ENCODE measurements at places on chromosomes 12 and 14.

DNA sequence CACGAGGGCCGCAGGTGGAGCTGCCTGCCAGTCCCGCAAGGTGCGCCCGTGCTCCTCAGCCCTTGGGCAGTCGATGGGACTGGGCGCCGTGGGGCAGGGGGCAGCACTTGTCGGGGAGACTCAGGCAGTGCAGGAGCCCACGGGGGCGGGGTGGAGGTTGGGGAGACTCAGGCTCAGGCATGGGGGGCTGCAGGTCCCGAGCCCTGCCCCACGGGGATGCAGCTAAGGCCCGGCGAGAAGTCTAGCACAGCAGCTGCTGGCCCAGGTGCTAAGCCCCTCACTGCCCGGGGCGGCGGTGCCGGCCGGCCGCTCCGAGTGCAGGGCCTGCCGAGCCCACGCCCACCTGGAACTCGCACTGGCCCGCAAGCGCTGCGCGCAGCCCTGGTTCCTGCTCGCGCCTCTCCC is 39.2 kb upstream of the P2RX7 start:
- peak; percentile 28 for DNase-seq

DNA sequence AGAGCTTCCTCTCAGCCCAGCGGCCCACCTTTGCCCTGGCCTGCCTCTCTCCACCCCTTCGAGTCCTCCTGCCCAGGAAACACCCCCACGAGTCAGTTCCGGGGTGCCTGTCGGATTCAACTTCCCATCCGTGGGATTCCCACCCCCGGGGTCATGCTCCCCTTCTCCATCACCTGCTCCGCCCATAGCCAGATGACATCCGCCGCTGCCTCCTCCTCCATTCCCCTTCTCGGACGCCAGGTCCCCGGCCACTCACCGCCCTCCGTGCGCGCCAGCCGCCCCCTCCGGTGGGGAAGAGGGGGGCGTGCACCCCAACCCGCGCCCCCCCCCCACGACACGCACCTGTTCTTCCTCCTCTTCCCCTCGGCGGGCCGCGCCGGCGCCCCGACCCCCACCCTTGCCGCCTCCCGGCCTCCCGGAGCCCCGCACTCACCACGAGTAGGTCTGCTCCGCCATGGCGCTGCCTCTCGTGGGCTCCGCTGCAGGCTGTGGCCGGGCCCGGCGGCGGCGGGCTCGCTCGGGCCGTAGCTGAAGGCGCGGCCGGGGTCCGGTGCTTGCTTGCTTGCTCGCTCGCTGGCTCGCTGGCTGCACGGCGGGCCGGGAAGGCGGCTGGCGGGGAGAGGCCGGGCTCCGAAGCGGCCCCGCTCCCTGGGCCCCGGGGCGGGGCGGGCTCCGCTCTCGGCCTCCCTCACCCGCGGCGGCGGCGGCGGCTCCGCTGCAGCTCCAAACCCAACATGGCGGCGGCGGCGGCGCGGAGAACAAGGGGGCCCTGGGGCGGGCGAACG is 554 bp downstream of the SPPL3 start:
- DNase-seq: peak; percentile 86

- no peak for DNase-seq
Observed at GRCh38 chr12:24895612-24896011, 53.3 kb downstream of the BCAT1 start.

- DNase-seq: no peak
Observed at GRCh38 chr12:96077081-96077480, 41.7 kb upstream of the LTA4H start.

GRCh38 chr12:7107636-7108002 is 1.4 kb downstream of the C1RL start:
- no peak for DNase-seq

DNA sequence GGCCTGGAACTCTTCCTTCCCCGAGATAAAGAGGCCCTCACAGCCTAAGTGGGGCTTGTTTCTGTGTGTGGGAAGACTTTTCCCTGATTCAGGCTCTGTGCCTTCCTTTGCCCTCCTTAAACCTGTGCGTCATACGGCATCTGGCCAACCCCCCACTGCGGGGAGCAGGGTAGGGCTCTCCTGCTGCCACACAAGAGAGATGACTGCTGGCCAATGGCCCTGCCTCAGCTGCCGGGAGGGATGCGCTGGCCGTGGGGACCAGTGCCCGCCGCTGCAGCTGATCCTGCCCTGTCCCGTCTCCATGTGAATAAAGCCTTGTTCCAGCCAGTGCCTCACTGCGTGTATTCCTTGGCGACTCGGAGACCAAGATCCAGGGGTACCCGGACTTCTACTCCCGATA is 42.5 kb upstream of the BEGAIN start:
- no peak for DNase-seq

DNA sequence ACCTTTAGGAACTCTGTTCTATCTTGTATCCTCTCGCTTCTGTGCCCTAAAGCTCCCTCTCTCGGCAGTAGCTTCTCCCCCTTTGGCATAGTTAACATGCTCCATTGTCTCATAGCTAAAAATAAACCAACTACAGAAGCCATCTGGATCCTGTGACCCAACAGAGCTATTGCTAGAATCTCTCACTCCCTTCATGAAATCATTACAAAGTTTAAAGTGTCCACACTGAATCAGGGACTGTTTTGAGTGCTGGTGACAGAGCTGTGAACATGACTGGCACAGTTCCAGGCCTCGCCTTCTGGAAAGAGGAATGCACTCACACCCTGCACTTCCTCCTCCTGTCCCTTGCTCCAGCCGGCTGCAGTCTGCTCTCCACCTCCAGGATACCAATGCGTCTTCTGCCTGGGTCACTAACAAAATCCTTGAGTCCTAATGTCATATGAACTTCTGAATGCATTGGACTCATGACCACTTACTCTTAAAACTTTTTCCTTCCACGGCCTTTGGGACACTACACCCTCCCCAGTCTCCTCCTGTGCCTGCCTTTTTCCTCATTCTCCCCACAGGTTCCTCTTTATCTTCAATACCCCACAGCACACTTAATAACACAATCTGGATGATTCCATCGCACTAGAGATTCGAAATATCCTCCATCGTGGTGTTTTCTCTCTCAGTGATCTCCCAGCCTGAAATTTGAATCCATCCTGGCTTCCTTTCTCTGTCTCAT is 13.2 kb downstream of the PLBD1 start:
- DNase-seq: no peak

DNA sequence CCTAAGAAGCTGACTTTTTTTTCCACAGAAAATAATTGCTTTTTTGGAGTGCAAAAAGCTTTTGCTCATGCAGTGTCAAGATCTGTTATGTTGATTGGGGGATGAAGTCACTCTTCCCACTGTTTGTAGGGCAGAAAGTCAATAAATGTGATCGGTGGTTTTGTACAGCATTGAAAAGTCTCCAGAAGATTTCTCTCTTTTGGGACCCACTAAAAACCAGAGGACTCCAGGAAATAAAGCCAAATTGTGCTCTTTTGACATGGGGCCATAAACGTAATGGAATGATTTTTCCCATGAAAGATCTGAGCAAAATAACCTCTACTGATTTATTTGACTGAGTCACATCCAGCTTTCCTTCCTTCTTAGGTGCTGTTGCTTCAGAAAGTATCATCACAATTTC is 122.5 kb downstream of the SNAPC1 start:
- DNase-seq: no peak

DNA sequence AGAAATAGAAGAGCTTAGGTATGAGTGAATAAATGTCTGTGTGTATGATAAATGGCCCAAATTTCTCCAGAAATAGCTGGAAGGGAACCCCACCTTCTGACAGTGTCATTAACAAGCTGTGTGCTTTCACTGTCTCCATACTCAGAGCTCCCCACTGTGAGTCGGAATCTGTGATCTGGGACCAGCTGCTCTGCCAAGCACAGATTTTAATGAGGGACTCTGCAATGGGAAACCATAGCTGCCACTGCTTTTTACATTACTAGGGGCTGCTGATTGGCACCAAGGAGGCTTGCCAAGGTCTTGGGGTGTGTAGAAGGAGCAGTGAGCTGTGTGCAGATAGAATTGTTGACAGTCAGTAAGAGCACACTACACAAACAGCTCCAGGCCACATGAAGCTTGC is 244.2 kb upstream of the CCDC196 start:
- no peak for DNase-seq

GRCh38 chr12:115001571-115002180 is 317.7 kb upstream of the TBX3 start:
- DNase-seq: no peak

DNA sequence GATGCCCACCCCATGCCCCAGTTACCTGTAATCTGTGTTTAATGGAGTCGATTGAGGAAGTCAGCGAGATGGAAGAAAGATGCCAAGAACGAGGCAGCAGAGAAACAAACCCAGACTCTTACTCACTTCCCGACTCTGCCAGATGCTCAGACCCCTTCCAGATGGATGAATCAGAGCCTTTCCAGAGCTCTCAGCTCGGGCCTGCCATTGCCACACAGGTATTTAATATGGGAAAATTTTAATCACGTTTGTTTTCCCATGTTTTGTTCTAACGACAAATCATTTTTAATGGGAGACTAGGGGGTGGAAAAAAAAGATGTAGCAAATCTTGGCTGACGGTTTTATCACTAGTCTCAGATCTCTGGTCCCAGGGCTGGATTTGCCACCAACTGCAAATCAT is 72.5 kb upstream of the SRRM4 start:
- DNase-seq: no peak

GRCh38 chr14:39233680-39234326 is at the start of gene MIA2:
Gene MIA2, plus strand, starts transcription at chr14:39233915. Its CDS starts 200 bp downstream, at chr14:39234115.
- DNase-seq: no peak

DNA sequence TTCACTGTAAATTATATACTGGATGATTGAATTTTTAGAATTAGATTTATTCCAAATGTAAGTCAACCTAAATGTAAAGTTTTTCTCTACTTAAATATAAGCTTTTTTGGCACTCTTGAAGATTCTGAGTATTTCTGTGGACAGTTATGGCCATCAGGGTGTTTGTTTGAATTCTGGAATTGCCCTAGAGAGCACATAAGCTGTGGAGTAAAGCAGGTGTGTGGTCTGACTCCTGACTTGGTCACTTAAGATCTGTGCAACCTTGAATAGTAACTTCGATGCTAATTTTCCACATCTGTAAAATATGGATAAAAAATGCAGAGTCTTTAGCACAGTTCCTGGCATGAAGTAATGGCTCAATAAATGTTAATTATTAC is 64.4 kb downstream of the FUT8 start:
- DNase-seq: no peak

GRCh38 chr14:93263416-93263815 is 56.4 kb downstream of the UBR7 start:
- DNase-seq: no peak

DNA sequence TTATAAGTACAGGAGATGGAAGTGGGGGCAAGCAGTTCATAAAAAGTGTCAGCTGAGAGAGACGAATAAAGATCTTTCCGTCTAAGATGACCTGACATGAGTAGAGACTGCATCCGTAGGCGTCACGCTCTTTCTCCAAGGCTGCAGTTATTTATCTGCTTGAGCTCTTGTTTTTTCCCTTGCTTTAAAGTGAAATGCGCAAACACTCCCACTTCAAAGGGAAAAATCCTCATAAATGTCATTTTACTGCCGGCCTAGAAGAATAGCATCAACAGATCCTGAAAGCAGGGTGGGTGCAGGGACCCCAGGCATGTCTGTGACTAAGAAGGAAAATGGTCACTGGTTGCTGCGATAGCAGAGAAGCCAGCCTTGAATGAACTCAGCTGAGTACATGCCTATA is 647.4 kb downstream of the MED13L start:
- no peak for DNase-seq

GRCh38 chr12:49917788-49918173 is 14.1 kb upstream of the FAIM2 start:
- DNase-seq: no peak

GRCh38 chr12:11633968-11634367 is 15.5 kb upstream of the ETV6 start:
- DNase-seq: no peak

DNA sequence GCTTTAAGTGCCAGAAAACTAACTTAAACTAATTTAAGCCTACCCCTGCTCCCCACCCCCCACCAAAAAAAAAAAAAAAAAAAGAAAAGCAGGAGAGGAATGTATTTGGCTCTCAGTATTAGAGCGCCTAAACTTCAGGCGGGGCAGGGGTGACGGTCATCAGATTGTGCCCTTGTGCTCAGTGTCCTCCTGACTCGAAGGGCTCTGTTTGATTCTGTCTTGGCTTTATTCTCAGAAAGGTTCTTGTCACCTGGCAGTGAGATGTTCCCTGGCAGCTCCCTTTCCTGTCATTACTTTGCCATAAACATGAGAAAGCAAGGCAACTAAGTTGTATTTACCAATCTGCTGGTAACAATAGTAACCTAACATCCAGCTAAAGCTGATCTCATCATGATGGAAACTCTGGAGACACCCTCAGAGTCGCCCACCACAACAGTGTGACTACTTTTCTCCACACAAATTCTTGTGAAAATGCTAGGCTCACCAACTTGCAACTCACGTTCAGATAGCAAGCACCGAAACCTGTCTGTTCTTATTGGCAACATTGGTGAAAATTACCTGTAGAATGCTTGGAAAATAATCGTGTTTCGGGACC is 39.0 kb upstream of the WNK1 start:
- DNase-seq: no peak

DNA sequence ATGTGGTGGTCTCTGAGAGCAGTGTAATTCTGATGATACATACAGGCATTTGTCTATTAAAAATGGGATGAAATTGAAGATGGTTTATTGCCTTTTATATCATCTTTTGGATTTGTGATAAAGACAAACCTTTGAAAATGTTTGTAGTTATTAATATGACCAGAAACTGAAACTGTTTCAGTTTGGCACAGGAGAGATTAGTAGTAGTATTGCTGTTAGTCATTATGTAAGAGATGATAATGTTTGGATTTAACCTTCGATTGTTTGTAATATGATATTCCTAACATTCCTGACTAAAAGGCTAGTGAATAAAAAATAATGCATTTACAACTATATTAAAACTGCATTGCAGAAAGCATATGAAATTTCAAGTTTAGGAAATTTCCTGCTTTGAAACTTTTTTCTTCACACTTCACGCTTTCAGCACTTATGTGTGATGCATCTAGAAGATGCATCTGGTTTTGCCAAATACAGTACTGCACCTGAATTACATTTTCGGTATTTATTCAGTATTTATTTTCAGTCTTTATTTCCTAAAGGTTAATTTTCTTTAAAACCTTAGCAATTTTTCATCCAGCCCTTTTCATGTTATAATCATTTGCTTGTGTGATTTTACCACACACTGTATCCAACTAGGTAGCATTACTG is 25.5 kb downstream of the ADIPOR2 start:
- no peak for DNase-seq

GRCh38 chr14:64059454-64060198 is 206.8 kb downstream of the SYNE2 start:
- DNase-seq: no peak

DNA sequence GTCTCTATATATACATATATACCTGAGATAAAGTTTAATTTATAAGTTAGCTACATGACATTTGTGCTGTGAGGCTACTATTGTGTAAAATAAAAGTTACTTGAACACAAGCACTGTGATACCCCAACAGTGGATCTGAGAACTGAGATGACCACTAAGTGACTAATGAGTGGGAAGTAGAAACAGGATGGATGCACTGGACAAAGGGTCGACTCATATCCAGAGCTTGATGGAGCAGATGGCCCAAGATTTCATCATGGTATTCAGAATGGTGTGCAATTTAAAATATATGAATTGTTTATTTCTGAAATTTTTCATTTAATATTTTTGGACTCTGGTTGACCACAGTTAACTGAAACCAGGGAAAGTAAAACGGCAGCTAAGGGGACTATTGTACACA is 908.6 kb upstream of the MDGA2 start:
- DNase-seq: no peak
